Osteocyte (in vitro differentiated cells): ENCODE measurements at places on chromosomes 6 and 20. TPM values are rescaled to one million over a fixed set of nuclear protein-coding genes. Genes with fewer than 3 reads are reported as not detected.

DNA sequence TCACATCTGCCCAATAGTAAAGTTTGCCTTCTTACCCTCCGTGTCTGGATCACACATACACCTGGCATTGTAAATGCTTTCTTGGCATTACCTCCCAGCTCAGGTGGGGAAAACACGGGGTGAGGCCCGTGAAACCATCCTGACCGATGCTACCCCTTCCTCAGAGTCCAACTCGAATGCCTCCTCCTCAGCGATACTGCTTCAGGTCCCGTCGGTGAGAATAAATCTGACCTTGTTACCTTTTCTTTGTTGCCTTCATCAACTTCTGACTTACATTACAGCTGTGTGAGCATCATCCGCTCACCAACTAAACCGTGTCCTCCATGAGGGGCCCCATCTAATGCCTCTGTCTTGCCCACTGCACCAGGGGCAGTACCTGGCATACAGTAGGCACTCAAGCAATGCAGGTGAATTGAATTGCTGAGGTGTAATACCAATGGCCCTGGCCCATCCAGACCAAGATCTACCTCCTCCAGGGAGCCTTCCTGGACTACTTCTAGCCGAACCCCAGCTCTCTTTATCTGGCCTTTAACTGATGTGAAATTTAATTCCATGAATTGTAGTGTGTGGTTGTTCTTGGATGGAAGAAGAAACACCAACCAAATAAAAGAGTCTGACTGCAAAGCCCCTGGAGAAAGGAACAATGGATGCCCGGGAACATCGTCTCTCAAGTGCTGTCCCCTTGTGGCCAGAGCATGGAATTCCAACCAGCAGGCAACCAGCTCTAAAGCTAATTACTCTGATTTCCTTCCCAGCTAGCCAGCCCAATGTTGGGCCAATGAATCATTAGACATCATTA is 141.5 kb downstream of the ANKRD60 start:
- peak; percentile 76 for DNase-seq

GRCh38 chr6:46983007-46983411 is 59.1 kb downstream of the ADGRF1 start:
- no peak for DNase-seq

DNA sequence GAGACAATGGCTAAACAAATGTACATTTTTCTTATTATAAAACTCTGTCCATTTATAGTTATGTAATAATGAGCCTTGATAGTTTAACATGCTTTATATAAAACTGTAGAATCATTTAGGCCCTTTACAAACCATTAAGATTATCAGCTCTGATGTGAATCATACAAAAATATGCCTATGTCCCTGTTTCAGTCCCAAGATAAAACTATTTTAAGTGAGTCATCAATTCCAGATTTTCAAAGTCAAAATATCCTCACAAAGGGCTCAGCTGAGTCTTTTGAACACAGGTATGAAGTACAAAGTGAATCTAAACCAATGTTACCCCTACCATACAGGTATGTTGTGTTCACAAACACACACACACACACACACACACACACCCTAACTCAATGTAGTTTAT is 88.0 kb downstream of the PTPRK start:
- no peak for DNase-seq

The ADGRB3 gene
- 8.8 and 8.9 TPM in 2 replicates for total RNA-seq
